Cortex of kidney (tissue), 1 donor: ENCODE measurements at places on chromosomes 6 and 20.

GRCh38 chr6:136969433-136969832 lies 47.3 kb downstream of the SLC35D3 start:
- no peak for DNase-seq

DNA sequence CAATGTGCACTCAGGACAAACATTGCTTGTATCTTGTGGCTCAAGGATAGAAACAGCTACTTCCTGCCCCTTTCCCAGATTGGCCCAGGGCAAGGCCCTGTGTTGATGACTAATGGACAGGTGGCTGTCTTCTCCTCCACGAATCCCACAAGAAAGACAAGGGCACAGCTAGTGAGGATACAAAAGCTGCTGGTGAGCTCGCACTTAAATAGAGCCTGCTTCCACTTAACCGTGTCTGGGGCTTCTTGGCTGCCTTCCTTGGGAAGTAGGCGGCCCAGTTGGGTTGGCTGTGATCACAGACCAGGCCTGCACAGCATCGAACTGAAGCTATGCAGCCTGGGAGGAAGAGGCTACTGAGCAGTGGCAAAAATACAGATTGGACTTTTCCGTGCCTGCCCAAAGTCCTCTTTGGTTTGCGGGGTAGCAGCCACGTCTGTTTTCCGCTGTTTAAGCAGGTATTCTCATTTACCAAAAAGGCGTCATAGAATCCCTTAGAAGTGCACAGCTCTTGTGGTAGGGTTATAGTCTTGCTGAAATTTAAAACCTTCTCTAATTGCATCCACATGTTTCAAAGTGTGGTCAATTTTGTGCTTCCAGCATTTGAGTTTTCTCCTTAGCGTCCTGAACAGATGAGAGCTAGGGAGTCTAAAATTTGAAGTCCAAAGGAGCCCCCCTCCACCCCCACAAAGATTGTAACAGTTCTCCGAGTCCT lies 23.0 kb upstream of the NAA20 start:
- DNase-seq: no peak

DNA sequence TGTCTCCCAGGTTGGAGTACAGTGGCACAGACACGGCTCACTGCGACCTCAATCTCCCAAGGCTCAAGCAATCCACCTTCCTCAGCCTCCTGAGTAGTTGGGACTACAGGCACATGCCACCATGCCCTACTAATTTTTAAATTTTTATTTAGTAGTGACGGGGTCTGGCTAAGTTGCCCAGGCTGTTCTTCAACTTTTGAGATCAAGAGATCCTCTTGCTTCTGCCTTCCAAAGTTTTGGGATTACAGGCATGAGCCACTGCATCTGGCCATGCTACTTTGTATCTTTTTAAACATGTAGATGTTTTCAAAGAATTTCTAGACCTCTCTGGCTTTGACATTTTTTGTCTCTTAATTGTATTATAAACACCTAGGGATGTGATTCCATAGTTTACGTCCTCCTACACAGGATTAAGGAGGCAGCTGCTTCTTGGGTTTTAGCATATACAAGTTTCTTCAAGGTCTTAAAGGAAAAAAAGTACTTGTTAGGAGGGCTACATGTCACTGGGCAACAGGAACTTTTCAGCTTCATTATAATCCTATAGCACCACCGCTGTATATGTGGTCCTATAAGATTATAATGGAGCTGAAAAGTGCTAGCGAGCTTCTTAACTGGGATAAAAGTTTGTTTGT lies 1.3 kb downstream of the ADAT2 start:
- DNase-seq: no peak

DNA sequence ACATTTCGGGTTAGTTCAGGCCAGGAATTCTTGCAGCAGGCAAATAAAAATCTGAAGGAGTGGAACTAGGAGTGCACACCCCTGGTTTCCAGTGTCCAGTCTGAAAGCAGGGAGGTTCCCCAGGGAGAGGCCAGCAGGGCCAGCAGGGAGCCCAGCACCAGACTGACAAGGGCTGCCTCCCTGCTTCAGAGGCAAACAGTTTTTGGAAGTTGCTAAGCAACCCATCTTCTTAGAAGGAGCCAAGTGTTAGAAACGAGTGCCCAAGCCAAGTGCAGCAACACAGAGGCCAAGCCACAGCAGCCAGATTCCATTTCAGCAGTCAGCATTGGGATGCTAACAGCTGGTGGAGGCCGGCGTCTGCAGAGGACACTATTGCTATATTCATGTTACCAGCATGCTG lies 179.1 kb downstream of the SYNDIG1 start:
- DNase-seq: no peak

- DNase-seq: no peak
These were observed 2.7 kb downstream of the BMP2 start for GRCh38 chr20:6769903-6770785.

GRCh38 chr20:52744441-52744840 lies 227.7 kb upstream of the TSHZ2 start:
- DNase-seq: no peak

DNA sequence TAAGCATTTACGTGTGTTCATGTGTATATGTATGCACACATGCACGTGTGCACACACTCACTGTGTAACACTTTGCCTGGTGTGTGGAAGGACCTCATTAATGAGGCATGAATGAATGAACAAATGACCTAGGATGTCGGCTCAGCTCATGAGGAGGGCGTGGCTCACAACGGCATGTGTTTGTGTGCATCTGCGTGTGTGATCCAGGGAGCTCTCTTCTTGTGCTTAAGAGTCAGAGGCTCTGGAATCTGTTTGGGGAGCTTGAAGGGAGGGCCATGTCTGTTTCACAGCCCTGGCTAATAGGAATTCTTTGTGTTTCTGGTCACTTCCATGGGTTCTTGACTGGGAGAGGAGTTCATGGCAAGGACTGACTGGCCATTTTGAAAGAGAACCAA lies 32.7 kb downstream of the TOX2 start:
- DNase-seq: no peak

DNA sequence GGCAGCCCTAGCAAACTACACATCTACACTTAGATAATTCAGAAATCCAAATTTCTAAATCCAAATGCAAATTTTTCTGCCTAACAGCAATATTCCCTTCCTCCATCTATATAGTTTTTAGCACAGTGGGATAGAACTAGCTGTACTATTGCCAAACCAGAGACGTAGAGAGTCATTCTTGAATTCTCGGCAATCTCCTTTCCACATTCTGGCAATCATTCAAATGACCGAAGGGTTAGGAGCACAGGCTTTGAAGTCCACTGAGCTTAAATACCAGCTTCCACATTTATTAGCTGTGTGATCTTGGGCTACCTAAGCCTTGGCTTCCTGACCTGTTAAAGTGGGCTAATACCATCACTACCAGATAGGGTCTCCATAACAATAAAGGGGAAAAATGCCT lies 3.1 kb upstream of the RPS12 start:
- DNase-seq: no peak

DNA sequence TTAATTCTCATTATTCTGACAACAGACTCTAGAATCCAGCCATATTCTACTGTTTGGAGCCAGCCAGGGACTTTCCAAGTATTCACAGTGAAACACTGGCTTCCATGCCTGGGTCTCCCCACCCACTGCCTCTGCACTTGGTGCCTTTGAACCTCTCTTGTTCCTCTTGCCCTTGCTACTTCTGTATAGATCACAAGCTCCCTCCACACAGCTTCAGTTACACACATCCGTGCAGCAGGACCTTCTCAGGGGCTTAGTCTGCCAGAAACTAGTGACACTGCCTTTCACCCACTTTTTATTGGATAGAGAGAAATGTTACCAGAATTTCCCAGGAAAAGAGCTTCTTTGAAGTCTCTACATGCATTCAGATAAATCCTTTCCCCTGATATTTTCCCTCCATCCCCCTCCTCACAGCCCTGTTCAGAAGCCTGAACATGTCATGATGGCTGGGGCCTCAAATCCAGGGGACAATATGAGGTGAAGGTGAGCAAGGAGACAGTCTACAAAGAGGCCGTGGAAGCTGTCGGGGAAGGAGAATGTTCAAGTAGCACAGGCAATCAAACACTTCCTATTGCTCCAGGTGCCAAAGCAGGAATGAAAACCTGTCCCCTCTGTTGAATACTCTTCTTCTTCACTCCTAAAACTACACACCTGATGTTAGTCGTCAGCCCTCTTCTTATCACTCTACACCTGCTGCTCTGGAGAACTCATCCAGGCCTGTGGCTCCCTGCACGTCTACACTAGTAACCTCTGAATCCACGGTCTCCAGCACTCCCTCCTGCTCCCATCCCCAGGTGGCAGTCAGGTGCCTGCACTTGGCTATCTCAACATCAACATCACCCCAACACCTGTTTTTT lies 20.2 kb upstream of the HLA-DOA start:
- DNase-seq: no peak

- no peak for DNase-seq
These were observed 5.0 kb upstream of the BLOC1S5 start for GRCh38 chr6:8069151-8069550.

- DNase-seq: no peak
These were observed 8.3 kb downstream of the CD109 start for GRCh38 chr6:73704260-73704659.

DNA sequence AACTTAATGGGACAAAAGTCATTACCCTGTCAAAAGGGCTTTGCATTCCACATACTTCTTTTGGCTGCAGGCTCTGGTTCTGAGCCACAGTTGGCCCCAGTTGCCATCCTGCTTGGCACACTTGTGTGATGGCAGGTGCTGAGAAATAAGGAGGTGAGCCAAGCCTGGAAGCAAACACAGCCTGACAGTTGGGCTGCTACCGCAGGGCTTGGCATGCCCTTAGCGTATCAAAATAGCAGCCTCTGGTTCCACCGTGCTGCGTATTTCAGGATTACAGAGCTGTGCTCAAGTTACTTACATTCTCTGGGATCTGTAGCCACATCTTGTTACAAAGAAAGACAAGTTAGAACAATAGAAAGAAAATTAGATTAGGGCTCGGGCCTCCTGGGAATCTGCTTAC lies 11.1 kb downstream of the MTHFD1L start:
- DNase-seq: no peak

GRCh38 chr6:132246632-132247270 lies 154.5 kb downstream of the MOXD1 start:
- no peak for DNase-seq

GRCh38 chr6:131070061-131070460 lies 7.0 kb upstream of the EPB41L2 start:
- no peak for DNase-seq

GRCh38 chr6:113396730-113397129 lies 460.4 kb upstream of the MARCKS start:
- no peak for DNase-seq

DNA sequence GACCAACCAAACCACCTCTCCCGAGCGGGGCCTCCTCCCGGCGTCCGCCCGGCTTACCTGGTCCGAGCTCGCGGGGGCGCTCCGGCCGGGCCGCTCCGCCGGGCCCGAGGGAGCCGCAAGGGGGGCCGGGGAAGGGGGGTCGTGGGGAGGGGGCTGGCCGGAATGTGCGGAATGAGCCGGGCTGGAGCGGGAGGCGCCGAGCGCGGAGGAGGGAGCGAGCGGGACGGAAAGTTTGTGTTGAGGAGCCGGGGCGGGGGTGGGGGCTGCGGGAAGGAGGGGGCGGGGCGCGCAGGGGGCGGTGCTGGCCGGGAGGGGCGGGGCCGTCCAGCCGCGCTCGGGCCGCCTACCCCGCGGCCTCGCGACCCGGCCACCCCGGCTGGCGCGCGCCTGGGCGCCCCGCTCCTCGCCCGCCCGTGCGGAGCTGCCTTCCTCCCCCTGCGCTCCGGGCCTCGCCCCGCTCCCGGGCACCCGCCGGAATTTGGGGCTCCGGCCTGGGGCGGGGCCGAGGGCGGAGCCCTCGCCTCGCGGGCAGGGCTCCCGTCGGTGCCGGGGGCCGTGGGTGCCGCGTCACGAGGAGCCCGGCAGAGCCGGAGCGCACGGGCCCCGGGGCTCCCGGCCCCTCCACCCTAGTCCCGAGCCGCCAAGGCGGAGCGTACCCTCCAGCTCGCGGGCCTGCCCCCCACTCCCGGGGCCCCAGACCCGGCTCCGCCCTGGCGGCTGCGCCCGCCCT lies at the start of gene TEAD3:
TSS of gene TEAD3 (minus strand) at position 239 of the 730 bp plus-strand sequence.
- DNase-seq: no peak

DNA sequence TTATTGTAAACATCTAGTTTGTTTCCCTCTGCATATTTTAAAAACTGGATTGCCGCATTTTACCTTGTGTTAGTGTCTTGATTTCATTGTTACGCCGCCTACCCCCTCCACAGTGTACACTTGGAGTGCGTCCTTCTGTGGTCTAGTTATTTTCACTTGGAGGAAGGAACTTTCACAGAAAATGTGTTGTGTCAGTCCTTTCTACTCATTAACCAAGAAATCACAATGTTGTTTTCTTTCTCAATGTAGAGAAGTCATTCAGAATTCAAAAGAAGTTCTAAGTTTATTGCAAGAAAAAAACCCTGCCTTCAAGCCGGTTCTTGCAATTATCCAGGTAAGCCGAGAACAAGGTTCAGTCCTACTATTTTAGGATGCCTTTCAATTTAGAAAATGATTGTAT lies 10.3 kb downstream of the MTHFD1L start:
- DNase-seq: no peak

- DNase-seq: no peak
These were observed 301.1 kb downstream of the TAF4 start for GRCh38 chr20:61764471-61765025.

- DNase-seq: no peak
These were observed at the start of gene SYNJ2 for GRCh38 chr6:157981395-157982101. Gene SYNJ2 (plus strand): TSS chr6:157981863. CDS start chr6:157981962, 99 bp downstream.

DNA sequence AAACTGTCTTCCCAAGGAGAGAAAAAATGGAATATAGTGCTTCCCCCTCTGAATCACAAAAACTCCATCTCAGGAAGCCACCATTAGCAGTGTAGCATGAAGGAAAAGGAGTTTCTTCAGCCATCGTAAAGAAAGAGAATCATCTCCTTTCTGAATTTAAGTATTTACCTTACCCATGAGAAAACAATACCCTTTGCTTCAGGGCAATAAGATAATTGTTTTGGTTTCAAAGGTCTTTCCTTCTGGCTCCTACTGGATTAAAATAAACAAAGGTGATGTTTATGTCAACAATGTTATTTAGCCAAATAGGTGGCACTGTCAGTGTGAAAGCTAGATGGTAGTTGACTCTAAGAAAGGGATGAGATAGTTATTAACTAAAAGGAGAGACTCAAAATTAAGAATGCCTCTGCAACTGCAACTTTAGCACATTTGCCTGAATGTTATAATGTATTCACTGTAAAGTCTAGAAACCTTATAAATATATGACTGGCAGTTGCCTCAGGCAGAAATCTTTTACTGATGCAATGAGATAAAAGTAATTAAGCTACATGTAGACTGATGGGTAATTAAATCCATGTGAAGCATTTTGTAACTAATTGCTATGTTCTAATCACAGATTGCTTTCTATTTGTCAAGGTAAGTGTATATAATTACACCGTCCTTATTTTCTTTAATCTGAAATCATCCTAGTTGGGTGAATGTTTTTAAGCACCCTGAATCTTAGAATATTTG lies 399.0 kb downstream of the CDKAL1 start:
- no peak for DNase-seq
